Parietal lobe (tissue), 2 donors: ENCODE measurements at places on chromosomes 1 and 21. TPM values are rescaled to one million over a fixed set of nuclear protein-coding genes. Genes with fewer than 3 reads are reported as not detected.

MFAP2 gene
- 14.7 TPM for total RNA-seq

PLA2G5 gene
- total RNA-seq = not detected

SPRR1A gene
- total RNA-seq = not detected

TRAF3IP3 gene
- total RNA-seq = not detected

PLA2G2F gene
- not detected for total RNA-seq

UMODL1 gene
- total RNA-seq = not detected

SPRR2F gene
- not detected for total RNA-seq

LEMD1 gene
- total RNA-seq = 11.0 TPM

MATN1 gene
- 0.31 TPM for total RNA-seq

EFNA3 gene
- 11.3 TPM for total RNA-seq

CAPN9 gene
- not detected for total RNA-seq

TMPRSS2 gene
- total RNA-seq = not detected

SLC9A1 gene
- total RNA-seq = 2.2 TPM

MLLT11 gene
- total RNA-seq = 72.9 TPM

PEF1 gene
- total RNA-seq = 35.7 TPM

CAPN2 gene
- 46.6 TPM for total RNA-seq

LYPD8 gene
- total RNA-seq = not detected

CFHR5 gene
- total RNA-seq = not detected

PTPN7 gene
- not detected for total RNA-seq

DNALI1 gene
- 11.3 TPM for total RNA-seq

EXTL2 gene
- 35.7 TPM for total RNA-seq

ST6GALNAC3 gene
- total RNA-seq = 16.3 TPM

RUNX3 gene
- total RNA-seq = not detected

TCEA3 gene
- total RNA-seq = 2.2 TPM

LCE3D gene
- total RNA-seq = not detected

KDM5B gene
- total RNA-seq = 319 TPM

PLXNA2 gene
- total RNA-seq = 145 TPM

OR2L5 gene
- 3.1 TPM for total RNA-seq

ZNF669 gene
- total RNA-seq = 26.0 TPM

RPS6KA1 gene
- 3.4 TPM for total RNA-seq

ERVH48-1 gene
- not detected for total RNA-seq

FCGR1A gene
- total RNA-seq = 5.6 TPM

NFASC gene
- total RNA-seq = 125 TPM

KCNK1 gene
- total RNA-seq = 2.2 TPM

EVI5 gene
- 54.8 TPM for total RNA-seq

BNIPL gene
- 0.31 TPM for total RNA-seq

HS2ST1 gene
- 26.3 TPM for total RNA-seq

CHODL gene
- total RNA-seq = 2.8 TPM

IL23R gene
- total RNA-seq = not detected

RIMS3 gene
- 31.9 TPM for total RNA-seq

RIPK4 gene
- under 0.01 TPM for total RNA-seq

SLC2A1 gene
- 34.4 TPM for total RNA-seq

SERPINC1 gene
- not detected for total RNA-seq

FNBP1L gene
- total RNA-seq = 381 TPM

NECTIN4 gene
- total RNA-seq = not detected

PGM1 gene
- 17.8 TPM for total RNA-seq

CIART gene
- total RNA-seq = 2.8 TPM

CYP4Z1 gene
- 0.63 TPM for total RNA-seq

RNF19B gene
- 40.4 TPM for total RNA-seq

SLC35F3 gene
- 1.9 TPM for total RNA-seq

APOBEC4 gene
- total RNA-seq = not detected

SRM gene
- total RNA-seq = 30.0 TPM

MORN1 gene
- total RNA-seq = 20.7 TPM

PKP1 gene
- not detected for total RNA-seq

NBPF4 gene
- total RNA-seq = not detected

ZRANB2 gene
- 98.9 TPM for total RNA-seq

RHBDL2 gene
- not detected for total RNA-seq
